Ascending aorta (tissue), 2 donors: ENCODE measurements at places on chromosomes 6 and 20. TPM values are rescaled to one million over a fixed set of nuclear protein-coding genes. Genes with fewer than 3 reads are reported as not detected.

CCN5 gene
- total RNA-seq, result 377 TPM

GRCh38 chr6:72212686-72213085, 326.3 kb downstream of the RIMS1 start:
- DNase-seq, result no peak

GRCh38 chr6:108091288-108091687, 16.7 kb upstream of the OSTM1 start:
- DNase-seq, result no peak

DNA sequence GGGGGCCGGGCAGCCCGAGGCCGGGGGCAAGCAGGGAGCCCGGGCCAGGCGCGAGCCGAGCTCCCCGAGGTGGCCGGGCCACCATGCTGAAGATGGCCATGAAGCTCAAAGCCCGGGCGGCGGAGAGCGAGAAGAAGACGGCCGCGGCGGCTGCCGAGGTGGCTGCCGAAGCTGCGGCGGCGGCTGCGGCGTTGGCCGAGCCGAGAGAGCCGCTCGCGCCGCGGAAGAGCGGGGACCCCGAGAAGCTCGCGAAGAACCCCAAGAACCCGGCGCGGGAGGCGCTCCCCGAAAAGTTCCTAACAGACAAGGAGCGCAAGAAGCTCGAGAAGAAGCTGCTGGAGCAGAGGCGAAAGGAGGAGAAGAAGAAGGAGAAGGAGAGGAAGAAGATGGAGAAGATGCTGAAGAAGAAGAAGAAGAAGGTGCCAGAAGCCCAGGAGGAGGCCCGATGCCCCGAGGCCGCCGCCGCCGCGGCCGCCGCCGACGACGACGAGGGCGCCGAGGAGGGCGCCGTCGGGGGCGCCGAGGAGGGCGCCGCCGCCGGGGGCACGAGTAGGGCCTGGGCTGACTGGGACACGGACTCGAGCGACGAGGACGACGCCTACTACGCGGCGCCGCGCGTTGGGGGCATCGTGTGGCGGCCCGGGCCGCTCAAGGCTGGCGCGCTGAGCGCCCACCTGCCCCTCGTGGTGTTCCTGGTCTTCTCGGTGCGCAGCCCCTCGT, 37.4 kb downstream of the GNAS start:
- DNase-seq, result no peak

DNA sequence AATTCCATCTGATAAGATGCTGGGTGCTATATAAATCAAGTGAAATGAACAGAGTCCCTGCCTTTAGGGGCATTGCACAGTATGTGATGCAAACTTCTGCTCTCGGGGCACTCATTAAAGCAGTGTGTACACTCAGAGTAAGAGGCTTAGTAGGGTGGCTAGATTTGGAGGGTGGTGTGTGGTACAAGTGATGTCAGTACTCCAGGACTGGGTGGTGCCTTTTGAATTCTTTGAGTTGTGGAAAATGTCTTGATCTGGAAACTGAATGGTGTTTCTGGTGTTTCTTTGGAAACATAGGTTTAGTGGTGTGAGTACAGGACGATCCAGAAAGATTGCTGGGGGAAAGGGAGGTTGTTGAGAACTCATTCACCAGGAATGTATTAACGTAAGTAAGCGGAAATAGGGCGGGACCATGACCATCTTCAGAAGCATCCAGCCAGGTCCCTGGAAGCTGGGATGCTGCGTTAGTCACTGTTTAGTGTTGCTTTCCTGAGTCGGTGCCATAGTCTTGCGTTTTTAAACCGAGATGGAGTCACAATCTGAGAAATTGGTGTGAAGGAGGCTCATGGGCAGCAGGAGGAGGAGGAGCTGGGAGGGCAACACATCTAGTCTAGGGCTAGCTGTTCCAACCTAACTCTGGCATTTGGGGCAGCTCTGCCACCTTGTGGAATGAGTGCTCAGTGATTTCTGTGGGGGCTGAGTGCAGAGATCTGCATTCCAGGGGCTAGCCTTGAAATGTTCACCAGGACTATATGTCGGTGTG, 70.3 kb downstream of the SCAND1 start:
- DNase-seq, result peak; percentile 56
